Hematopoietic multipotent progenitor cell treated with erythropoietin and hydrocortisone succinate and interleukin-3 and kit ligand, for 4 days (in vitro differentiated cells): ENCODE measurements at places on chromosomes 13 and 19.
A peak's percentile ranks its signal among the peaks of the same experiment; 100 is the strongest.

DNA sequence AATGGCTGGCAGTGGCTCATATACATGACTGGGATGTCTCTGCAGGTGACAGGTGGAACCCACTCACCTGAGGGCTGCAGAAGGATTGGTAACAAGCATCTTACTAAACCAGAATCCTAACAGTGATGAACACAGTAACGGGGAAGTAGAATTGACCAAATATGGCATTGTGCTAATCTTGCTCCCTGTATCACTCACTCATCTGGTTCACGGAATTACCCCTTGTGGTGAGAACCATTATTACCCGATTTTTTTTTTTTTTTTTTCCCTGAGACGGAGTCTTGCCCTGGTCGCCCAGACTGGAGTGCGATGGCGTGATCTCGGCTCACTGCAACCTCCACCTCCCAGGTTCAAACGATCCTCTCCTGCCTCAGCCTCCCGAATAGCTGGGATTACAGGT is 69.5 kb downstream of the PTPRS start:
- DNase-seq, result peak; percentile 37

GRCh38 chr13:28654276-28654675 is 4.7 kb upstream of the POMP start:
- no peak for DNase-seq

- no peak for DNase-seq
Observed at GRCh38 chr13:74251778-74252519, 117.7 kb upstream of the KLF12 start.

DNA sequence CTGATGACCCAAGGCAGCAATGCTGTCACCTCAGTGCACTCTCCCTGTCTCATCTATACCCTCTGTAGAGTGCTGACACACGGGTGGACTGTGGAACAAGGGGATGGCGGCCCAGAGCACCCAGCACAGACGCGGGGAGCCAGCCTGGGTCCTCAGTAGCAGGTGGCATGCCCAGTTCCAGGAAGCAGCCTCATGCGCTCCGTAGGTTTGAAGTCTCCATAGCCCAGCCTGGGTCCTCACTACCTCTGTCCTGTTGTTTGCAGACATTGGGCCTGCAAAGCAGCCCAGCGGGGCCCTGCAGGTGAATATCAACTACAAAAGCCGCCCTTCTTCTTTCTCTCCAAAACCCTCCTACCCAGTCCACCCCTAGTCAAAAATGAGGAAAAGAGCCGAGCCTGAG is 5.0 kb upstream of the SLC7A9 start:
- no peak for DNase-seq

DNA sequence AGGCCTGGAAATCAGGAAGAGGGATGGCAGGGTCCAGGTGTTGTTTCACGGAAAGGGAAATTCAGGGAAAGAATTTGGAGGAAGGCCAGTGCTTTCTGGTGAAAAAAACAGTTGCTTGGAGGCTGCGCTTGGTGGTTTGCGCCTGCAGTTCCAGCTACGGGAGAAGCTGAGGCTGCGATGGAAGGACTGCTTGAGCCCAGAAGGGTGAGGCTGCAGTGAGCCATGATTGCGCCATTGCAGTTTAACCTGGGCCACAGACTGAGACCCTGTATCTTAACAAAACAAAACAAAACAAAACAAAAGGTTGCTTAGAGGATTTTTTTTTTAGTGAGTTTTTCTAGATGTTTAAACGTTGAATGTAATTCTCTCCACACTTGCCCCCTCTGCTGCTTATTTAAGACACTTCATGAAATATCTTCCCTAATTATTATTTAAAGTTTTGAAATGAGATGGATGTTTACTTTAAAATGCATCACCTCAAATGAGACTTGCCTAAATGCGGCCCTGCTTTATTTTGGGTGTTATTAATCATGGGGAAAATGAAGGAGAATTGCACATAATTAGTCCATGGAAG is 75.4 kb upstream of the TRPC4 start:
- DNase-seq, result no peak

GRCh38 chr19:12786141-12786870 is 5.0 kb upstream of the JUNB start:
- DNase-seq, result peak; percentile 86

DNA sequence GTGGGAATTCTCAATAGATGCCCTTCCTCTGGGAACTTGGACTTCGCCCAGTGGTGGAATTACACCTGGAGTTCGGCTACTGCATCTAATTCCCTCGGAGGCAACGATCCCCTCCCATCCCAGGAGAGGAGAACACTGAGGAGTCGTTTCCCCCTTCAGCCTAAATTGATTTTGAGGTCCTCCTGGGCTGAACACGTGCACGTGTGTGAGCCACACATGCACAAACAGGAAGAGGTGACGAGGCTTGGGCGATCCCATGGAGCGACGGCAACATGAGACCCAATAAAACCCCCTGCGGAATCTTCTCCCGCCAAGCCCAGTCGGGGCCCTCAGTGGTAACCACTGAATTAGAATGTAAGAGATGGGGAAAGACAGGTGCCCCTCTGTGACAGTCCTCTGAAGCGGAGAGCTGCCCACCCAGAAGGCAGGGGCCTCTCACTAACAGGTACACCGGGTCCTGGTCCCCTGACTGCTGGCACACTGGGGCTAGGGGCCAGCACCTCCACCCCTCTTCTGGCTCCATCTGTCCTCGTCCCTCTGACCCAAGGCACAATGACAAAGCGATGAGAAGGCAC is 4.5 kb downstream of the MLLT1 start:
- DNase-seq, result no peak

DNA sequence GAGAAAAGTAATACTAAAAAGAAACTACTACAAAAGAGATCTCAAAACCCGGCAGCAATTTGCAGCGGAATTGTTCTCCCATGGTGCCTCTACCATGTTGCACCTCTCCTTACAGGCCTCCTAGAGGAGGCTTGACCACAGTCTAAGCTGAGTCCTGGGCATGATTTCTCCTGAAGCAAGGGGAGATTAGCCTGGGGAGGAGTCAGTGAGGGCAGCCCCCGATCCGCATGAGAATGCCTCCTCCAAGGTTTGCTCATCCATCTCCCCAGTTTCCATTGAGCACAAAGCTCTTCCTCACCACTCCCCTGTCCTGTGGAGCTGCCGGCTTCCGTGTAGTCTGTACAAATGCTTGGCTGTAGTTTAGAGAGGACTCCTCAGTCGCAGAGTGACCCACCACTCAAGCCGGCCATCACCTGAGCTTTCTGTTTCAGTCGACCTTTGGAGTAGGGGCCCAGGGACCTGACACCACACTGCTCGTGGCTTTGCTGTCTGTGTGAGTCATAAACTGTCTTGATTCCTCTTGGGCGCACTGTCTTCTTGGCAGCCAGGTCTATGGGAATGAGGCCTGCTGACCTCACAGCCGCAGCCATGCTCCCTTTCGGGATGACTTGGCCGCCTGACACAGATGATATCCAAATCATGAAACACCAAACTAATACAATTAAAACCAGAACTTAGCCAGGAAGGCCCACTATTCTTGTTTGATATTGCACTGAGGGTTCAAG is 72.3 kb downstream of the C1QTNF9 start:
- no peak for DNase-seq

DNA sequence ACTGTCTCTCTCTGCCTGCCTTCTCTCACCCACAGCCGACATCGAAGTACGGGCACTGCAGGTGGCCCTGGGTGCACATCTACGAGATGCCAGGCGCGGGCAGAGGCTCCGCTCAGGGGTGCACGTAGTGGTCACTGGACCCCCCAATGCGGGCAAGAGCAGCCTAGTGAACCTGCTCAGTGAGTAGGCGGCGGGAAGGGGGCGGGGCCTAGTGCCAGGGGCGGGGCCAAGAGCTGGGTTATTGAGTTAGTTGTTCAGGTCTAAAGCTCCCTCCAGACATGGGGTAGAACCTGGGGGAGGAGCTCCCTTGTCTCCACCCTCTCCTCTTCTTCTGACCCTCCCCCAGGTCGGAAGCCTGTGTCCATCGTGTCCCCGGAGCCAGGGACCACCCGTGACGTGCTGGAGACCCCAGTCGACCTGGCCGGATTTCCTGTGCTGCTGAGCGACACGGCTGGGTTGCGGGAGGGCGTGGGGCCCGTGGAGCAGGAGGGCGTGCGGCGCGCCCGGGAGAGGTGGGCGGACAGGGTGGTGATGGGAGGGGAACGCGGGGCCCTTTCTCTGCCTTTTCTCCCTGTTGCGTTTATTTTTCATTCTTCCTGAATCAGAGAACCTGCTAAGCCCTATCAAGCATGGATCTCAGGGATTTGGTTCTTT is 1.9 kb downstream of the GTPBP3 start:
- peak; percentile 53 for DNase-seq

DNA sequence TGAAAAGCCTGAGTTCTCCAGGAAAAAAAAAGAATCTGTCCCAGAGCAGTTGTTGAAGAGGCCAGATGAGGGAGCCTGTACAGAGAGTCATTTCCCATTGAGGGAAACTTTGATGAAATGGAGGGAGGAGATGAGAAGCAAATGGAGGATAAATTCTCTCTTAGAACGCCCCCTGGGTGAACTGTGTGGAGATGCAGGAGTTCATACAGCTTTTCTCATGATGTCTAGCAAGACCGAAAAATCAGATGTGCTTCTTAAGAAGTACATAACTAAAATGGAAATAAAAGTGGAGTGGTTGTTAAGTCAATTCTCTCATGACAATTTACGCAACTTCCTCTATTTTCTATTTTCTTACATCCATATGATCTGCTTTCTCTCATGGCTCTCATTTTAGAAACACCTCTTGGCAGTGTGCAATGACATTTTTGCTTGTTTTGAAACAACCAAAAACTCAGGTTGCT is 1263.1 kb downstream of the PCDH9 start:
- DNase-seq, result peak; percentile 51

DNA sequence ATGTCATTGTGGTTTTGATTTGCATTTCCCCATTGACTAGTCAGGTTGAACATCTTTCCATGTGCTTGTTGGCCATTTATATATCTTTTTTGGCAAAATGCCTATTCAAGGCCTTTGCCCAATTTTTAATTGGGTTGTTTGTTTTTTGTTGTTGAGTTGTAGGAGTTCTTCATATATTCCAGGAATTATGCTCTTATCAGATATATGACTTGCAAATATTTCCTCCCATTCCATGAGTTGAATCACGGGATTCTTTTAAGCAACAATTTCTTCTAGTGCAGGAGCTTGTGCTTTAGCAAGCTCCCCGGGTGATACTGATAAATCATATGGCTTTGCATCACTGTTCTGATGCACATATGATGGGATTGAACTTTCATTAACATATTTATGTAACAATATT is 47.0 kb upstream of the FLT1 start:
- no peak for DNase-seq

- DNase-seq, result no peak
Observed at GRCh38 chr13:27794921-27795717, 2.8 kb downstream of the GSX1 start.

DNA sequence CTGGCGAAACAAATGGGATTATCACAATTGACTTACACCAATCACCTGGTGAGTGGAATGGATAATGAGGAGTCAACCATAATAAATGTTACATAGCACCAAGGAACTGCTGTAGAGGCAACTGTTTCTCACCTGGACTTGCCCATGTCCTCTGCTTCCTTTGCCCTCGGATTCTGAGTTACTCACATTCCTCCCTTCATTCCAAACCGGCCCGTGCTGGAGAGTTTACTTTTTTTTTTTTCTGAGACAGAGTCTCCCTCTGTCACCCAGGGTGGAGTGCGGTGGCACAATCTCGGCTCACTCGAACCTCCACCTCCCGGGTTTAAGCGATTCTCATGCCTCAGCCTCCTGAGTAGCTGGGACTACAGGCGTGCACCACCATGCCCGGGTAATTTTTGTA is 41.5 kb upstream of the TSC22D1 start:
- no peak for DNase-seq

GRCh38 chr19:43718627-43719377 is 2.9 kb downstream of the IRGC start:
- no peak for DNase-seq

GRCh38 chr19:44752816-44753625 is 4.5 kb downstream of the BCL3 start:
- DNase-seq, result peak; percentile 97

DNA sequence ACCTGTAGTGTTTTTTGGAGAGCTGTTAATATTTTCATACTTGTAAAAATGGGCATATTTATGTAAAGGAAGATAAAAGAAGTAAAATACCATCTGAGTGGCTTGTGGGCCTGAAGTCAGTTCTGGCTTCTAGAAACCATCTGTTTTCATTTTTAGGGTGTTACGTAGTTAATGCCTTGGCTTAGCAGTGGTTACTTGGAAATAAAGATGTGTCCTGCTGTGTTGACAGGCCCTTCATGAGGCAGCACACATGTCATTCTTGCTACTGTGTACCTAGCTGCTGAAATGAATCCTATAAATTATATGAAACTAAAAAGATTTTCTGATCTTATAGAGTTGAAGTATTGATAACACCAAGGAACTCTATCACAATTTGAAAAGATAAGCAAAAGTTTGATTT is 16.0 kb downstream of the ILF3 start:
- no peak for DNase-seq

- peak; percentile 29 for DNase-seq
Observed at GRCh38 chr13:91312324-91312723, 35.2 kb upstream of the MIR17HG start.

- DNase-seq, result no peak
Observed at GRCh38 chr13:39941236-39941635, 285.8 kb downstream of the COG6 start.

DNA sequence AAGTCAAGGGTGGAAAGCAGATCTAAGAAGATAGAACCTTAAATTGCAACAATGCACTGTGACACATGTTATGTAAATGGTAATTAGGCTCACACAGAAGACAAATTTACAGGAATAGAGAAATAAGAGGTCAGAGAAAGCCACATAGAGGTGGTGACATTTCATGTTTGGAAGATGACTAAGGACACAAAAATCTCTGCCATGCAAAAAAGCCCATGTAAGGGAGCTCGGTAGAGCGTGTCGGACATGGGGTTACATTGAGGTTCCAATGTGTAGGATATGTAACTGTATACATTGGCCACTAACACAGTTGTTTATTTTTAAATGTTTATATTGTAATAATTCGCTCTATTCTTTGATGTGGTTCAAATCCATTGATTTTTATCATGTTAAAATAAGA is 33.7 kb downstream of the SUGT1 start:
- no peak for DNase-seq

GRCh38 chr19:41016488-41017071 is 25.5 kb downstream of the CYP2B6 start:
- DNase-seq, result peak; percentile 34

GRCh38 chr19:57978586-57979289 is 4.4 kb upstream of the C19orf18 start:
- peak; percentile 18 for DNase-seq

DNA sequence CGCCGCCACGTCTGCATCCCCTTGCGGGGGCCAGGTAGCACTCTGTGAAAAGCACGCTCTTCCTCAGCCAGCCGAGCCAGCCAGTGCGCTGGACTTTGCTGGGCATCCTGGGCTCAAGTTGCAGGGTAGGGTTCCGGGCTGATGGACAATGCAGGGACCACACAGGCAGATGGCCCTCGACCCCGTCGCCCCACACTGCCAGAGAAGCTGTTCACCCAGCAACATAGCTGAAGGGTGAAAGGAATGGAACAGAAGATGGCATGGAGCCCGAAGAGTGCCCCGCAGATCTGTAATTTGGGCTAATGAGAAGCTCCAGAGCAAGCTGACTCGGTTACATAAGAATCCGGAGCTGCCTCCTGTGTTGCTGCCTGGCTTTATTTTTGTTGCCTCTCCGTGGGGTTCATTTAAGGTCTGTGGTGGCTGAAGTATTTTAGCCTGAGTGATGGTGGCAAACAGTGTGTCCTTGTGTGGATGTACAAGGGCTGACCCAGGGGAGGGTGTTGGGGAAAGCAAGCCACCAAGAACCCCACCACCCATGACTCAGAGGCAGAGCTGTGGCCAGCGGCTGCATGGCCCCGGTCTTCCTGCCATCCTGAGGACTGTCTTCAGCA is 105.8 kb downstream of the SOX1 start:
- no peak for DNase-seq

GRCh38 chr13:32272021-32272683 is 43.0 kb downstream of the ZAR1L start:
- no peak for DNase-seq
